ENCODE measurements at places on chromosomes 6 and 20. TPM values are rescaled to one million over a fixed set of nuclear protein-coding genes. Genes with fewer than 3 reads are reported as not detected.
A peak's percentile ranks its signal among the peaks of the same experiment; 100 is the strongest.

The SLC25A27 gene
- polyA plus RNA-seq = 45.4 TPM

The PLN gene
- 9.5 TPM for polyA plus RNA-seq

The MYH7B gene
- 0.89 TPM for polyA plus RNA-seq

The SLC2A10 gene
- polyA plus RNA-seq = 0.27 TPM

The GTSF1L gene
- not detected for polyA plus RNA-seq

The LPA gene
- polyA plus RNA-seq = 0.03 TPM

The SCUBE3 gene
- 0.12 TPM for polyA plus RNA-seq

The TAAR8 gene
- not detected for polyA plus RNA-seq

The EPB41L1 gene
- 10.5 TPM for polyA plus RNA-seq

The SLCO4A1 gene
- 0.58 TPM for polyA plus RNA-seq

The DTD1 gene
- 9.6 TPM for polyA plus RNA-seq

DNA sequence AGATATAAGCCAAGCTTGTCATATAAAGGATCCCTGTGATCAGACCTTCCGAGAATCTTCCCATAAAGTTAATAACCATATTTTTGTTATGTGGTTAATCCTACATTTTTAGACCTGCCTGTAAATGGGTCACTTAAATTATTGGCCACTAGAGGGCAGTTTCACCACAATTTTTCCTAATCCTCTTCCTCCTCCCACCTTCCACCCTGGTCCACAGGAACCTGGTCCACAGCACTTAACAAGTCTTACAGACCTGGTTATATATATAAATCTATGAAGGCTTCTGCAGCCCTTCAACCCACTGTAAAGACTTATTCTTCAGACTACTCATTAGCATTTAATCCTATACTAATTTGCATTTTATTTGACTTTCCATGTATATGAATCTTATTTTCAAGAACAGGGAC, 28.3 kb downstream of the MRS2 start:
- peak; percentile 40 for DNase-seq

DNA sequence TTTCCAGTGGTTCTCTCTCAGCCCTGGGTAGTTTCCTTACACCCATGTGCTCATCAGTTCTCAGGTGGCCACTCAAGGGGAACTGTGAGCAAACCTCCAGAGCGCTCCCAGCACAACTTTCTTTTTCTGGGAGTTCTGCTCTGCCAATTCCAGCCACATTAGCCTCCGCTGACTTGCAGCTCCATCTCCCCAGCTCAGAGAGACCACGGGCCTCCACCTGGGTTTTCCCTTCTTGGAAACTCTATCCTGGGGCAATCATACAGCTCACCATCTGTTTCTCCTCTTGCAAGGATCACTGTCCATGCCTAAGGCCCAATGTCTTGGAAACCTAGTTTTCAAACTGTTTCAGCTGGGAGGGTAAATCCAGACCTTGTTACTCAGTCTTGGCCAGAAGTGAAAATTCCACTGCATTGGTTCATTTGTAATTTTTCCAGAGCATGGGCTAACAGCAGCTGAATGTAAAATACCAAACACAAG, 129.9 kb downstream of the EYA2 start:
- DNase-seq = no peak

GRCh38 chr6:125700581-125701353, 48.7 kb upstream of the HEY2 start:
- DNase-seq = no peak

- no peak for DNase-seq
These were observed 15.4 kb downstream of the RAMACL start for GRCh38 chr6:166570929-166571713.

DNA sequence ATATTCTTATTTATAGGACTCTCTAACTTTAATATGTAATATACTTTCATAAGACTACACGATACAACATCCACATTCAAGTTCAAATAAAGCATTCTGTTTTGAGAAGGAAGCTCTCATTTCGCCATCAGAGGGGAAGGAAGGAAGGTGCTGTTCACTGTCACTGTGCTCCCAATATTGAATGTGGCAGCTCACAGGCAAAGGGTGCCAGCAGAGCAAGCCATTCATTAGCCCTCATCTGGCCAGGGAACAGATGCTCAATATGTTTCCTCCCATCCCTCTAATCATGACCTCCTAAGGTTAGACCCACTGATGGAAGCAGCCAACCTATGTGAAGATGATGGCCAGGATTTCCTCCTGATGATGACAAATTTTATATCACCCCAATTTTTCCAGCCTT, 154.4 kb downstream of the DST start:
- DNase-seq = no peak

GRCh38 chr6:37017606-37018197, 12.2 kb downstream of the FGD2 start:
- DNase-seq = no peak

- DNase-seq = peak; percentile 67
These were observed 130.9 kb downstream of the FOXA2 start for GRCh38 chr20:22453244-22454080.

DNA sequence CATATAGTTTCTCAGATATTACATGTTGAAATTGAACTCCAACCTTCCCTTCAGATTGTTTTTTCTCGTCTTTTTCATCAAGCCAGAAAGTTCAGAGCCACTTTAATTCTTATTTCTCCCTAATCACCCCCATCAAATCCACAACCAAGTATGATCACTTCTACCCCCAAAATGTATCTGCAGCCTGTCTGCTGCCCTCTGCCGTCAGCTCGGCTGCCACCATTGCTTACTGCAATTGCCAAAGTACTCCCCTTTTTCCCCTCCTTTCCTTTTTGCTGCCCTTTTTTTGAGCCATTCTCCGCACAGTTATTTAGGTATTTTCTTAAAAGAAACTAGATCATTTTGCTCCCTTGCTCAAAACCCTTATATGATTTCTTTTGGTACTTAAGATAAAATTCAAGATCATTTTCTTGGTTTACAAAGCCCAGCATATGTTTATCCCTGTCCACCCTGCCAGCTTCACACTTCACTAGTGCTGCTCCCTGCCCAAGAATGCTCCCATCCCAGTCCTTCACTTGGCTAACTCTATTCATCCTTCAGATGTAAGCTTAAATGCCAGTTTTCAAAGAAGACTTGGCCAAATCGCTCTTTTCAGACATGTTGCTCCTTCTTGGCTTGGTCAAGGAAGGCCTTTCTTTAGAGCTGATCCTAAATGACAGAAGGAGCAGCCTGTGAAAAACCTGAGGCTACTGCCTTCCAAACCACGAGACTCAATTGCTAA, 63.7 kb downstream of the SH3BGRL2 start:
- DNase-seq = no peak

DNA sequence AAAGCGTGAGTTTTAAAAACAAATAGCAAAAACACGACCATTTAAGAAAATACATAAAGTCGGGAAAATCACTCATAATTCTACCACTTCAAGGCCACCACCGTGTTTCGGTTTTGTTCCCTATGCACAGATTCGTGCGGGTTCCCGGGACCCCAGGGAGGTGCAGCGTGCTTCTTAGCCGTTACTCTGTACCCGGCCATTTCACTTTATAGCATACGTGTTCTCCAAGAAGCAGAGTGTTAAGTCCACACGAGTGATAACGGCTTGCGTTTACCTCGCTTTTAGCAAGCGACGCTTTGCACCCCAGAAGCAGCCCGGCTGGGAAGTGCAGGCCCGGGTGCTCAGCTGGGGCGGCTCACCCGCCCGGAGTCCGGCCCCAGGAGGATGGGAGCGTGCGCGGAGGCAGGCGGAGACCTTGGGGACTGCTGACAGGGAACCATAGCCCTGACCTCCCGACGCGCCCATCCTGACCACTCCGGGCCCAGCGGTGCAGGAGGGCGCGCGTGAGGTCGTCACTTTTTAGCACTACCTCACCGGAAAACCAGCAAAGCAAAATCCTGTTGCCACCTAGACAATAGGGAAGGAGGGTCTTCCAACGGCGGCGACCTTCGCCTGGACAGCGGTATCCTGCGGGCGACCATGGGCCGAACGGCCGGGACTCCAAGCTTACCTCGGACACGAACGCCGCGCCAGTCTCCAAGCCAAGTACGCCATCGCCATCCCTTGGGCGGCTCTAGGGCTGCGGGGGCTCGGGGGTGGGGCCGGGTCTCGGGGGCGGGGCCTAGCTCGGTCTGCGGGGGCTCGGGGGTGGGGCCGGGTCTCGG, at the start of gene ECI2:
TSS of gene ECI2 (minus strand) at position 735 of the 824 bp plus-strand sequence. CDS start at position 720, 15 bp downstream.
- DNase-seq = peak; percentile 85

DNA sequence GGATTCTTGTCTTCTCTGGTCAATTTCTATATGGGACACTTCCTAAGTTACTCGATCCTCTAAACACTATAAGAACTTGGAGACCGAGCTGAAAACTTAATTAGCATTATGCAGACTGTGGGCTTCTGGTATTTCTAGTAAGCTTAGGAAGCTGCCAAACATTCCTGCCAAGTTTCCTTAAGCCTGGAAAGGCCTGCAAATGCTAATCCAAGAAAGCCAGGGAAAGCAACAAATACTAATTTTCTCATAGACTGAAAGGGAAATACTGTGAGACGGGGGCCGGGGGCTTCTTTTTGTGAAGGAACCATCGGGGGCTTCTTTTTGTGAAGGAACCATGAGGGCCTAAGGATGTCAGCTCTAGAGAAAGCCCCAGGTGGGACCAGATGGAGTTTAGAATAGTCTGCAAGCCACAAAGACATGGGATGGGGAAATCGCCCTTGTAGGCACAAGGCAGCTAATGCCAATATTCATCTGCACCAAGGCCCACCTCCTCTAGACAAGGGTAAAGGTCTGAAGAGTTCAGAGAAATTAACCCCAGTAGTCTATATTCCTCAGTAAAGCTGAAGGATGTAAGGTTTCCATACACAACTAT, 332.4 kb upstream of the PRDM1 start:
- no peak for DNase-seq

GRCh38 chr6:137874204-137875057, 7.4 kb downstream of the TNFAIP3 start:
- peak; percentile 31 for DNase-seq

GRCh38 chr20:9613871-9614270, 99.5 kb downstream of the LAMP5 start:
- DNase-seq = no peak

DNA sequence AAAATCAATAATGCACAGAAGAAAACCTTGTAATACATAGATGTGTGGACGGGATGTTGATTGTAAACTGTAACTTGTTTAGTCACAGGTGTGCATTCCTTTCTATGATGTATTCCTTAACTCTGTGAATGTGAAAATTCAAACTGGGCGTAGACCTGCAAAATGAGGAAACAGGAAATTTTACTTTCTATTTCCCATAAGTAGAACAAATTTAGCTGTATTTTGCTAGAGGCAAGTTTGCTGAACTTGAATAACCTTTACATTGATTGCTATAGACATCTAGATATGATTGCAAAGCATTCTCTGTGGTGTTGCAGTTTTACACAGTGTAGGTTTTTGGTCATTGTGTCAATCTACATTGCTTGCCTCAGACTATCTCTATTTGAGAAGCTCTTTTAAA, 368.4 kb upstream of the MAN1A1 start:
- no peak for DNase-seq

GRCh38 chr6:164898412-164898811, 411.0 kb downstream of the C6orf118 start:
- no peak for DNase-seq

DNA sequence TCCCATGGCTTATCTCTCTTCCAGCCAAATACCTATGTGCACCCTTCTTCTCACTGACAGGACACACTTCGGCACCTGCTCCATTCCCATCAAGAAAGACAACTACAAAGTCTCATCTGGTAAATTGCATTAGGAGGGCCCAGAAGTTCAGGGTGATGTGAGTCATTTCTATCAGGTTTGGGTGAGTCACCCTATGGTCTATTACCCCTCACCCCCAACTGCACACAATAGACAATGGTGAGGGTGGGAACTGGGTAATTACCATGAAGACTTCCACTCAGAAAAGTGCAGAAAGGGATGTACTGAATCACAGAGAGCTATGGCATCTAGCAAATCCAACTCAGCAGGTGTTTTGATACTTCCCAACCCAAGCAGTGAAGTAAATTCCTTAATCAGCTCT, 54.8 kb downstream of the OPN5 start:
- no peak for DNase-seq

DNA sequence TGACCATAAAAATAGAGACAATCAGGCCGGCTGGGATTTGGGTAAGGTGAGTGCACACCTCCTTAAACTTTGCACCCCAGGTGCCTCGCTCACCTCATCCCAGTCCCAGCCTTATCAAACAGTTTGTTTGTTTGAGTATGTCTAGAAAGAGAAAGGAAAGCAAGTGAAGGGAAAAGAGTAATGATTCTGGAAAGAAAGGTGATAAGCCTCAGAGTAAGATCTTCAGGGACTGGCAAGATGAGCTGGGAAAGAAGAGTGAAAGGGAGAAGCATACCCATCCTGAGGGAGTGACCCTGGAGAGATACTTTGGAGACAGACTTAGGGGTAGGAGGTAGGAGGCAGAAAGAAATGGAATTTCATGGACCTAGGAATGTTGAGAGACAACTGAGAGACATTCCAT, 1.7 kb downstream of the TAP2 start:
- peak; percentile 20 for DNase-seq
